ENCODE measurements at places on chromosomes 1 and 21.
A peak's percentile ranks its signal among the peaks of the same experiment; 100 is the strongest.

DNA sequence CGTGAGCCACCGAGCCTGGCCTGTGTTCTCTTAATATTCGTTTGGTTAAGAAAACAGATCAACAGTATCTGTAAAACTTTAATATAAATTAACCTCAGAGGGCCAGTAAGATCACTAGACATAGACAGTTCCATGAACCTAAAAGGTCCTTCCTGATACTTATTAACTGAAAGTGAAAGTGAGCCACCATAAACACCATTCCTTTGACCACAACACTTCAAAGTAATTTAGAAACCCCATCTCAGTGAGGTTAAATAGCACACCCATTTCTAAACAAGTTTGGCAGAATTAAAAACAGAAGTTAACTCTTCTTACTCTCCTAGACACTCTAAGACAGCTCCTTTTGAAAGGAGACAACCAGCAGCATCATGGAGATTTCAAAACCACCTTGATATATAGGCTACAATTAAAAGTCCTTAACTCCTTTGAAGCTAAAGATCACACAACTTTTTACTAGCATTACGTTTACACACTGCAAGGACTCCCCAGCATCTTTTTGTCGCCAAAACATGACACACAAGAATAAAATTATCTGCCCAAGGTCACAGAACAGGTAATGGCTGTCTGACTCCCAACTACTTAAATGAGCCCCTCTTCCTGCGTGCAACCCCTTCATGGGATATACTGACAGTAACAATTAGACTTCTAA lies 2.2 kb downstream of the RNF19B start:
- peak; percentile 39 for DNase-seq

- DNase-seq = no peak
These were observed 63.6 kb upstream of the DENND1B start for GRCh38 chr1:197838836-197839235.

DNA sequence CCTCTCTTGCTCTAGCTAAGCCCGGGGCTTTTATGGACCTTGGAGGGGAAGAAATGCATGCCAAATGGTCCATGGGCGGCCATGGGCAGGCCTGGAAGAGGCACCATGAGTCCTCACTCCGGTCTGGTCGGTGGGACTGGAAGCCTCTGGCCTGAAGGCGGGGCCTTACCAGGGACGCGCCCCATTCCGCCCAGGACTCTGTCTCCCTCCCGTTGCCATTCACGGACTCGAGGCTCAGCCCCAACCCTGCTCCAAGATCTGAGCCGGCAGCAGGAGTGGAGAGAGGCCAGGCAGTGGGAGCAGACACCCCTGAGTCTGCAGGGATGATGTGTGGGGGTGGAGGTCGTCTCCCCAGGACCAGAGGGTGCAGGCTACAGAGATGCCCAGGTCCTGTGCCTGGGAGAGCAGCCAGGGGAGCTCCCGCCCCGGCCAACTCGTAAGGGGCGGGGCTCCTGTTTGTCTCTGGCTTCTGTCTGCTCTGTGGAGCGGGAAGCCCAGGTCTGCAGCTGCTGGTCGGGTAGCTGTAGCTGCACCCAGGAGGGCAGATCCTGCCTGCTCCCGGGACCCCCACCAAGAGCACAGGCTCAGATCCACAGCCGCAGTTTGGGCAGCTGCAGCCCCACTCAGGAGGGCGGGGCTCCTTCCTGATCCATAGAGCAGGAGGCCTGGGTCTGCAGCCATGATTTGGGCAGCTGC lies 8.3 kb upstream of the KANK4 start:
- no peak for DNase-seq

GRCh38 chr1:11494771-11495170 lies 15.8 kb downstream of the DISP3 start:
- DNase-seq = no peak

- DNase-seq = no peak
These were observed 30.5 kb upstream of the CLCA4 start for GRCh38 chr1:86516335-86516734.

DNA sequence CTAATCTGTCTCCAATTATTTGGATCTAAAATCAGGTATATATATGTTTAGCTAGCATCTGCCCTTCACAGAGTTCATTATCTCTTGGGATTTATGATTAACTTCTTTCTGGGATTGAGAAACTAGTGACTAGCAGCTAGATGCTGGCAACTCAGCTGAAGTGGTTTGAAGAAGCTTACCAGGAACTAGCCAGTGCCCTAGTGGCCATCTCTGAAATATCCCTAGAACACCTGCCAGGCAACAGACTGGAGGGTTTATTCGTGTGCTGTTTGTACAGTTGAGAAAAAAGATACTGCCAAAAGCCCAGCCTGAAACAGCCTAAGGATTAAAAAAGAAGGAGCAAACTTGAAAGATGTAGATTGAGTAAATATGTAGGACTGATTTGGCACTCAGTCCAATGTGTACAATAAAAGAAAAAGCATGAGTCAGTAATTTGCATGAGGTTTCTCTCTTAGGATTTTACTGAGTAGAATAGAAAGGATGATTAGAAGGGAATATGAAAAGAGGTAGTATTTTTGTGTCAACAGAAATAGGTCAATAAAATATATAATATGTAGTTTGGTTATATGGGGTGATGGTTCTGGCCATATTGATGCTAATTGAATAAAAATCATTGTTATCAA lies 1144.6 kb upstream of the ADGRL2 start:
- no peak for DNase-seq

GRCh38 chr1:169941982-169942830 lies 48.5 kb upstream of the SCYL3 start:
- no peak for DNase-seq

GRCh38 chr1:205009670-205010069 lies 33.3 kb upstream of the CNTN2 start:
- no peak for DNase-seq

DNA sequence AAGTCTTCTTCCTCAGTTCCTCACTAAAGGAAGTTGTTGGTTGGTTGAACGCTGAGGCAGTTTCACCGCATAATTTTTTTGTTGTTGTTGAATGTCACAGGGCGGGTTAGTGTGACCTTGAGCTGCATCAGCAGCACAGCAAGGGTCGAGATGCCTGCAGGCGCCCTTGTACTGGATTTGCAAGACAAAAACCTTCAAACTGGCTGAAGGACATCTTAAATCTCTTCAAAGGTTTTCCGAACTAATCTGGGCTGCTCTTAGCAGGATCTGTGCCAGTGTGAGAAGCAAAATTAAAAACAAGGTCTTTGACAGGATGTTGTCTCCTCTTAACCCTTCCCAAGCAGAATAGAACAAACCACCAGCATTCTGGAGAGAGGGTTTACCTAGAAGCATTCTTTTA lies 59.4 kb downstream of the NRIP1 start:
- DNase-seq = no peak

GRCh38 chr1:18681423-18681835 lies 50.8 kb downstream of the PAX7 start:
- no peak for DNase-seq

- peak; percentile 12 for DNase-seq
These were observed 1.0 kb downstream of the MANEAL start for GRCh38 chr1:37794372-37795339.

- DNase-seq = no peak
These were observed 240.4 kb downstream of the NFIA start for GRCh38 chr1:61322769-61323168.

All from GM06990 (cell line).